ENCODE measurements at places on chromosomes 12 and 14. TPM values are rescaled to one million over a fixed set of nuclear protein-coding genes. Genes with fewer than 3 reads are reported as not detected.

Gene RNASE7
- total RNA-seq = not detected

Gene IL26
- not detected for total RNA-seq

GRCh38 chr12:51126297-51126696 lies 42.9 kb upstream of the CSRNP2 start:
- no peak for DNase-seq
- peaks cover 12% of the 10 kb centered on the region for H3K36me3 ChIP-seq
- H3K4me3 ChIP-seq = no peak overlapping the region
- no peaks in the 10 kb centered on the region for H3K4me1 ChIP-seq

DNA sequence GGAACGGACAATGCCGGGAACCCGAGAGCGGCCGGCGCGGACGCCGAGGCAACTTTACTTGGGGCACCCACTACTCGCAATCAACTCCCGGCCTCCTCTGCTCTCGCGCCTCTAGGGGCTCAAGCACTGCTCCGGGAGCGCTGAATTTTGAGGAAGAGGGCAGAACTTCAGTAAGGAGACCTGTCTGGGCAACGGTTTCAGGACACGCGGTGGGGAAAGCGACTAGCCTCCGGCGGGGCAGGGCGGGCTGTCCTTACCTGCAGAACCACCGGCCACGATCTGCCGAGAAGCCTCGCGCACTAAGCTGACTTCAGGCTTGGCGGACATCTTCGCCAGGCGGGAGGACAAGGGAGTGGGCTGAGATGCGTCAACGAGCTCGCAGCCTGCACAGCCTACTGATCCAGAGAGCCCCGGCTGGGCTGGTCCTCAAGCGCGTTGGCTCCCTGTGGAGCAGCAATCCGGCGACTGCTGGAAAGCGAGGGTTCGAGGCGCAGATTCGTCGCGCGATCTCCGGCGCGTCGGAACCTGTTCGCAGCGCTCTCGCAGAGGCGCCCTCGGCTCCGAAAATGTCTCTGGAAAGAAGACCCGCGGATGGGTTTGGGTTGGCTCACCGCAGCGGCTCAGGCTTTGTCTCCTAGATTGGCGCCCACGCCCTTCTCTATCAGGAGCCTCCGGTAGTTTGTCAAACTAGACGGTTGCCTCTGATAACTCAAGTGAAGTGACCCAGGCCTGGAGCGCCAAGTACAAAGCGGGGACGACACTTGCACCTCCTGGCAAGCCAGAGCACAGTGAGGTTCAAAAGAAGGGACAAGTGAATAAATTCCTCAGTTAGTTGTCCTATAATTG lies at the start of gene SLC25A21:
TSS of gene SLC25A21 (minus strand) at position 583 of the 846 bp plus-strand sequence.
- peaks cover 33% of the 10 kb centered on the region for H3K4me1 ChIP-seq
- H3K36me3 ChIP-seq = no peaks in the 10 kb centered on the region
- H3K27me3 ChIP-seq = no peaks in the 10 kb centered on the region
- H3K4me3 ChIP-seq = peak within 1 kb of the TSS; percentile 75
- H3K27ac ChIP-seq = peak within 1 kb of the TSS; percentile 94

- peak; percentile 66 for DNase-seq
- H3K27me3 ChIP-seq = no peaks in the 10 kb centered on the region
- H3K4me3 ChIP-seq = peak overlapping the region; percentile 33
- H3K27ac ChIP-seq = no peak overlapping the region
- peaks cover 13% of the 10 kb centered on the region for H3K4me1 ChIP-seq
Observed at GRCh38 chr12:131591714-131592709, 118.9 kb upstream of the SFSWAP start.

Gene CLEC6A
- not detected for total RNA-seq

DNA sequence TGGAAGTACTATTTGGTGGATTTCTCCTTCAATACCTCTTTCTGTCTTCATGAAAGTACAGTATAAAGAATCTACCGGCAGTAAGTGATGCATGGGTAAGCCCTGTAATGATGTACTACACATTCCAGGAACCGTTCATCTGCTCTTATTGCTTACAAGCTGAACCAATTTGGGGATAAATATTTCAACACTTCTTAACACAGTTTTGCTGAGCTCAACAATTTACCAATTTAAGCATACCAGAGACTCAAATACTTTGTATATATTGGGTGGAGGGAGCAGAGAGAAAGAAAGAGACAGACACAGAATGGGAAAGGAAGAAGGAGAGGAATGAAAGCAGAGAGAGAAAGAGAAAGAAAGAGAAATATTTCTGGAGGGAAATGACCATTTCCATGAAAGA lies 821.1 kb upstream of the FLRT2 start:
- no peak overlapping the region for H3K27ac ChIP-seq
- H3K4me3 ChIP-seq = no peak overlapping the region
- no peaks in the 10 kb centered on the region for H3K27me3 ChIP-seq
- no peaks in the 10 kb centered on the region for H3K4me1 ChIP-seq
- DNase-seq = no peak

Gene PSMC6
- total RNA-seq = 85.9 TPM

Gene LGR5
- total RNA-seq = not detected

Gene DEGS2
- total RNA-seq = 2.7 TPM

DNA sequence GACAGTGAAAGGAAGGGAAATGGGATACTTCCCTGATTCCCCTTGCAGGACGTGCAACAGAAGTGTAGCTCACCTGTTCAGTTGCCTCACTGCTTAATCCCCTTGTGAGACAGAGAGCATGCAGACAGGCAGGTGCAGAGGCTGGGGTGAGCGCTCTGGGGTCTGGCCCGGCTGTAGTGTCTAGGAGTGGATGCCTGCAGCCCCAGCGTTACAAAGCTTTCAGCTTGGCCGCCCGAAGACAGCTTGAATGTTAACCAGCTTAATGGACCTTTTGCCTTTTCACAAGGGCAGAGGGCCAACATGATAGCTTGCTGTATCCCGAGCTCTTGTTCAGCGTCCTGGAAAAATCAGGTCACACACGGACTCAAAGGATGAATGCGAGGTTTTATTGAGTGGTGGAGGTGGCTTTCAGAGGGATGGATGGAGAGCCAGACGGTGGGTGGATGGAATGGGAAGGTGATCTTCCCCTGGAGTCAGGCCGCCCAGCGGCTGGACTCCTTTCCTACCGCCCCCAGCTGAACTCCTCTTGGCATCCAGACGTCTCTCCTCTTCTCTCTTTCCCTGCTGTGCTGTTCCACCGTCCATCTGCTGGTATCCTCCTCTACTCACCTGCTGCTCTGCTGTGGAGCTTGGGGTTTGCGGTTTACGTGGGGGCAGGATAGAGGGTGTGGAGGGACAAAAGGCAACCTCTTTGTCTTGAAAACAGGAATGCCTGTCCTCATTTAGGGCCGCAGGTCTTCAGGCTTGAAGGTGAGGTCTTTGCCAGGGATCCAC lies 86.2 kb upstream of the RESF1 start:
- H3K27me3 ChIP-seq = no peaks in the 10 kb centered on the region
- H3K36me3 ChIP-seq = no peaks in the 10 kb centered on the region

Gene JPH4
- 0.13 TPM for total RNA-seq

- H3K27me3 ChIP-seq = peaks cover 14% of the 10 kb centered on the region
- H3K4me3 ChIP-seq = no peak overlapping the region
- H3K36me3 ChIP-seq = no peaks in the 10 kb centered on the region
- no peaks in the 10 kb centered on the region for H3K4me1 ChIP-seq
- H3K27ac ChIP-seq = no peak overlapping the region
Observed at GRCh38 chr12:14775636-14775980, 27.7 kb downstream of the WBP11 start.

- H3K4me3 ChIP-seq = no peak overlapping the region
- peaks cover 4% of the 10 kb centered on the region for H3K4me1 ChIP-seq
- H3K36me3 ChIP-seq = no peaks in the 10 kb centered on the region
- no peak overlapping the region for H3K27ac ChIP-seq
Observed at GRCh38 chr12:116318576-116319232, 41.2 kb upstream of the MED13L start.

Gene TBX5
- total RNA-seq = not detected

DNA sequence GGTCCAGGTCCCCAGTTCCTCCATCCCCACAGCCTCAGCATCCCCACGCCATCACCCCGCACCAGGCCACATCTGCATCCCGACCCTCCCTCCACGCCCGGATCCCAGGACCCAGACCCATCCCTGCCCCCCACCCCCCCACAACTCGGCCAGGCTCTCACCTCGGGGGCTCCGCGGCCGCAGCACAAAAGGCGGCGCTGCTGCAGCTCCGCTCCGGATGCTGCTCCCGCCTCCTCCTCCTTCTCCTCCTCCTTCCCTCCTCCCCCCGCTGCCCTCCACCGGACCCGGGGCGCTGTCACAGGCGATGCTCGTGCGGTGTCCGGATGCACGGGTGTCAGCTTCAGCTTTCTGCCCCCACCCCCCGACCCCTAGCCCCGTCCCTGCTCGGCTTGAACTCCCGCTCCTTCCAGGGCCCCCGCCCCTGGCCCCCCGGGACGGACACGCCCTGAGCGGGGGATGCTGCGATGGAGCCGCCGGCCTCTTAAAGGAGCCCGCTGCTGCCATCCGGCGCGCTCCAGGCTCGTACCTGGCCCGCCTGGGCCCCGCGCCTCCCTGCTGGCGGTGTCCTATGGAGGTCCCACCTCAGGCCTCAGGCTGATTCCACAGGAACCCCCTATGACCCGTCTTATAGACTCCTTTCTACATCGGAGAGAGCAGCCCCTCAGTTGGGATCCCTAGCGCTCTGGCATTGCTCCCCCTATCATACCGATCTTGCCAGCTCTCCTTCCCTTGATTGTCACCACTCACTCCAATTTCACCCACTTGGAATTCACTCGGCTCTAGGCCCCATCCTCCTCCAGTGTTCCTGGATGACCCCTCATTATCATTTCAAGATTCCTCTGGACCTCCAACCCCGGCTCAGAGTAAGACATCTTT lies at the start of gene MAP3K12:
TSS of gene MAP3K12 (minus strand) at position 193 of the 876 bp plus-strand sequence. CDS start 12,067 bp downstream, outside the sequence.
- H3K27me3 ChIP-seq = no peaks in the 10 kb centered on the region
- peak; percentile 57 for DNase-seq
- H3K4me1 ChIP-seq = peaks cover 40% of the 10 kb centered on the region
- peak within 1 kb of the TSS; percentile 97 for H3K27ac ChIP-seq

Gene E2F7
- total RNA-seq = 13.0 TPM

DNA sequence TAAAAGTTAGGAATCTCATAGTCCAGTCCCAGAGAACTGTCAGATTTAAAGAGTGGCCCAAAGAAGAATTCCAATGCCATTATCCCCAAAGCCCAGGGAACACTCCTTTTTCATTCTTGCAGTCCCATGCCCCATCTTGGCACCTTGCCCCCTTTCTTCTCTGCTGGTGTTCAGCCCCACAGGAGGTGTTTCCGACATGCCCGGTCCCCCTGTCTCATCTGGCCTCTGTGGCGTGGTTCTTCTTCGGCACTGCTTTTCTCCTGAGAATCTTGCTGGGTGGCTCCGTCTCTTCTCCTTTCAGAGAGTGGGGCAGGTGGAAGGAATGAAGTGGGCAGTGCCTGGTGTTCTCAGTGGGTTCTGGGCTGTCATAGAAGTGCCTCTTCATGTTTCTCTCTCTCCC lies 64.7 kb downstream of the VCPKMT start:
- H3K27me3 ChIP-seq = no peaks in the 10 kb centered on the region
- H3K36me3 ChIP-seq = no peaks in the 10 kb centered on the region
- no peak for DNase-seq
- H3K27ac ChIP-seq = no peak overlapping the region

DNA sequence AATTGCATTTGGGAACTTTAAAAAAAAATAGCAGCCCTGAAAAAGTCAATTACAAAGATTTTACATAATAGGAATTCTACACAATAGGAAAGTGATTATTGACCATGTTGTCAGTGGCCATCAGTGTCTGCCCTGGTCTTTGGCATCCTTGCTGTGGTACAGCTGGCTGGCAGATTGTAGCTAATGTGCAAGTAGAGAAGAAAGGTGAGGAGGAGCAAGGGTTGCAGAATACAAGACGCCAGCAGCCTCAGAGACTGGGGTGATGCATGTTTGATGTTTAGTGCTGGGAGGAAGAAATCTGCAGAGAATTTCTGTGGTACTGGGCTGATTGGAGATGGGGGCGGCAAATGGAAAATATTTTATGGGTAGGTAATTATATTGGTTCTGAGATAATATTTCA lies 322.9 kb downstream of the TMEM117 start:
- no peaks in the 10 kb centered on the region for H3K4me1 ChIP-seq
- H3K4me3 ChIP-seq = no peak overlapping the region
- no peaks in the 10 kb centered on the region for H3K27me3 ChIP-seq
- H3K27ac ChIP-seq = no peak overlapping the region

- no peak overlapping the region for H3K27ac ChIP-seq
- H3K4me1 ChIP-seq = no peaks in the 10 kb centered on the region
Observed at GRCh38 chr12:104094284-104094683, 30.0 kb downstream of the HCFC2 start.

Gene LRRK2
- total RNA-seq = 0.58 TPM

DNA sequence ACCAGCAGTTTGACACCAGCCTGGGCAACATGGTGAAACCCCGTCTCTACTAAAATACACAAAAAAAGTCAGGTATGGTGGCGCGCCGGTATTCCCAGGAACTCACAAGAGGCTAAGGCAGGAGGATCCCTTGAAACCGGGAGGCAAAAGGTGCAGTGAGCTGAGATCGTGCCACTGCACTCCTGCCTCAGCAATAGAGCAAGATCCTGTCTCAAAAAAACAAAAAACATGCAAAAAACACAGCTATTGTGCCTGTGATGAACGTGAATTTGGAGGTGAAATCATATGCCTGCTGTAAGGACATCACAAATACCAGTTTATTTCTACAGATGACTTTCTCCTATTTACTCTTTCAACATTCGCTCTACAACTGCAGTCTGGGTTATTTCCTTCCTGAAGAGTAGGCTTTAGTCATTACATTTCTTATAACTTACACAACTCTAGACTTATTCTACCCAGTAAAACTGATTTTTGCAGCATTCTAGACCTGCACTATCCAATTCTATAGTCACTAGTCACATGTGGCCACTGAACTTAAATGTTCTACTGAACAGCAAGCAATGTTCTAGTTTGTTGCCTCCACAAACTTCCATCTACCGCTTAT lies 48.3 kb downstream of the HNRNPC start:
- peaks cover 2% of the 10 kb centered on the region for H3K4me1 ChIP-seq
- no peak for DNase-seq

Gene RASSF8
- total RNA-seq = 0.29 TPM

Gene HHIPL1
- total RNA-seq = not detected

GRCh38 chr12:123760267-123760938 lies 1.7 kb upstream of the DNAH10 start:
- H3K4me3 ChIP-seq = no peak overlapping the region
- H3K4me1 ChIP-seq = no peaks in the 10 kb centered on the region
- no peak for DNase-seq
- H3K27me3 ChIP-seq = no peaks in the 10 kb centered on the region
- H3K27ac ChIP-seq = no peak overlapping the region

GRCh38 chr14:65696801-65697200 lies 284.3 kb downstream of the FUT8 start:
- DNase-seq = no peak
- no peak overlapping the region for H3K4me3 ChIP-seq
- H3K27ac ChIP-seq = no peak overlapping the region

GRCh38 chr12:71685312-71685906 lies 473 bp upstream of the TMEM19 start:
- peak overlapping the region; percentile 65 for H3K4me3 ChIP-seq
- peaks cover 7% of the 10 kb centered on the region for H3K4me1 ChIP-seq
- H3K36me3 ChIP-seq = 0 out of 3 replicates have a peak, but pooled peaks cover 3% of the 10 kb centered on the region
- H3K27me3 ChIP-seq = no peaks in the 10 kb centered on the region
- peak overlapping the region; percentile 85 for H3K27ac ChIP-seq

DNA sequence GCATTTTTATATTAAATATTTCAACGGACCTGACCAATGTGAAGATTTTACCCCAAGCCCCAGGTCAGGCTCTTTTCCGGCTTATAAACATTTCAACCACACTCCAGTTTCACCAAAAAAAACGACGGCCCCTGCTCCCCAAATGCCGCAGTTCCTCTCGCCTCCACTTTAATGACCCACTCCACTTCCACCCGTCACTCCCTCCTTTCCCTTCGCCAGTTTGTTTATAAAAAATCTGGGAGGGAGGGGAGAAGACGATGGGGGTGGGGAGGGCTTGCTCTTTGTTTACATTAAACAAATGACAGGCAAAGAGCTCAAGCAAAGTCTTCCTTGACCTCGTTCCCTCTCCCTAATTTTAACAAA lies 5.4 kb downstream of the SIX6 start:
- H3K27me3 ChIP-seq = peaks cover 9% of the 10 kb centered on the region
- H3K36me3 ChIP-seq = no peaks in the 10 kb centered on the region
- no peak for DNase-seq
- peaks cover 13% of the 10 kb centered on the region for H3K4me1 ChIP-seq
